Ascending aorta (tissue), 2 donors: ENCODE measurements at places on chromosomes 13 and 19.

DNA sequence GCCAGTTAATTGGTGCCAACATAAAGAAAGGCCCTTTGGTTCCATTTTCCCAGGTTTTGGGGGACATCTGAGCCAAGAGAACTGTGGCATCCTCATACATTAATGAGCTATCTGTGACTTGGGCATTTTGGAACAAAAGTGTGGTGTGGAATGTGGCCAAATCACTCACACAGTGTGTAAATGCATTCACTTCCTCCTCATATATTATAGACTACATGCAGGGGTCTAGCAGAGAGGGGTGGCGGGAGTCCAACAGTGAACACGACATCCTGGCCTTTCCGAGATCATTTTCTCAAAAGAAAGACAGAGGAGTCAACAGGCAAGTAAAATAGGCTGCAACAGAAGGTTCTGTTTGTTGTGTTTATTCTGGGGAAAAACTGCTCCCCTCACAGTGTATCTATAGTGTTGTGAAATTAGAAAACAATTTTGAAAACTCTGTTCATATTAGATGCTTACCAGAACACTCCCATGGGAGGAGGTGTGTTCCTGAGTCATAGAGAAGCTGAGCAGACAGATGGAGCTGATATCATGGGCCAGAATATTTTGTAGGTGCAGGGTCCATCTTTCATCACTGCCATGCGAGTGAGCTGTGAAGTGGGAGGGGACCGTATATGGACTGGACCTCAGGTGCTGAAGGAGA is 36.9 kb downstream of the PABPC3 start:
- H3K27ac ChIP-seq: no peak overlapping the region
- no peak overlapping the region for H3K4me3 ChIP-seq
- H3K36me3 ChIP-seq: no peaks in the 10 kb centered on the region
- DNase-seq: no peak
- H3K27me3 ChIP-seq: no peaks in the 10 kb centered on the region

DNA sequence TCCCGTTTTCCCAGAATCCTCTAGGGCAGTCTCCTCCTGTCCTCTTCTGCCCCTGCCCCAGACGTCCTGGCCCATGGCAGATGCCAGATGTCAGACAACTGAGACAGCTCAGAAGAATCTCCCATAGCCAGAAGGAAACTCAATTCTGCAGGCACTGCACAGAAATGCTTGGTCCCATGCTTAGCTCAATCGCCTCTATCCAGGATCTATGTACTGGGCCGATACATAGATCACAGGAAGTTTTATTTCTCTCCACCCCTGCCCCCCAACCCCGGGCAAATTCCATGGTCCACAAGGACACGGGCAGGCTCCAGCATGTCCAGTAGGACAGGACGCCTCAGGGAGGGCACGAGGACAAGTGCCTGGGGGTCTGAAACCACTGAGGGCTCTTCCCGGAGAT is 4.8 kb downstream of the MBD3 start:
- no peak for DNase-seq
- H3K4me3 ChIP-seq: no peak overlapping the region
- no peaks in the 10 kb centered on the region for H3K27me3 ChIP-seq

DNA sequence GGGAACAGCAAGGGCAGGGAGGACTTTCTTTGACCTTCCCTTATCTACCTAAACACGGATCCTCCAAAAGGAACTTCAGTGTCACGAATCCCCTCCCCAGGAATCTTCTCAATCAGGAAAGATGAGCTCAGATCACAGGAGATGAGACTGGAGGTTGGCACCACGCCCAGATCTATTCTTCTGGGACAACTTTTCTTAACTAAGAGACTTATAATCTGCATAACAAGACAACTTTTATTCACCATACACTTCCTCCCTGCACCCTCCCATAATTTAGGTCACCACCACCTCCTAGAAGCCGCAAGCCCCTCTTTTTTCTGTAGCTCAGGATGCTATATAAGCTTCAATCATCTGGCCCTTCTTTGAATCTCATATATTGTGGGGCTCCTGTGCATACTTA is 19.2 kb upstream of the AKT2 start:
- no peaks in the 10 kb centered on the region for H3K4me1 ChIP-seq
- no peaks in the 10 kb centered on the region for H3K36me3 ChIP-seq

DNA sequence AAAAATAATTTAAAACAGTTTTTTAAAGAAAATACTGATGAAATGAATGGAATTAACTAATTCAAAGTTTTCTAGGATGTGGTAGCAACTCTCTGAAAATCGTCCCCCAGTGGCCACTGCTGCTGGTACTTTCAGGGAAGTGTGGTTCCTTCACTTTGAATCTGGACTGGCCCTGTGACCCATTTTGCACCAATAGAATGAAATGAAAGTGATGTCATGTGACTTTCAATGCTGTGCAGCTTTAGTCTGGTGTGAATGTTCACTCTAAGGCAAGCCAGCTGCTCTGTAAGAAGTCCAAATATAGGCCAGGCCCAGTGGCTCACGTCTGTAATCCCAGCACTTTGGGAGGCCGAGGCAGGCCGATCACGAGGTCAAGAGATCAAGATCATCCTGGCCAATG is 26.4 kb upstream of the HNRNPA1L2 start:
- no peak for DNase-seq
- H3K4me3 ChIP-seq: no peak overlapping the region
- no peaks in the 10 kb centered on the region for H3K36me3 ChIP-seq
- no peak overlapping the region for H3K27ac ChIP-seq
- H3K27me3 ChIP-seq: no peaks in the 10 kb centered on the region

DNA sequence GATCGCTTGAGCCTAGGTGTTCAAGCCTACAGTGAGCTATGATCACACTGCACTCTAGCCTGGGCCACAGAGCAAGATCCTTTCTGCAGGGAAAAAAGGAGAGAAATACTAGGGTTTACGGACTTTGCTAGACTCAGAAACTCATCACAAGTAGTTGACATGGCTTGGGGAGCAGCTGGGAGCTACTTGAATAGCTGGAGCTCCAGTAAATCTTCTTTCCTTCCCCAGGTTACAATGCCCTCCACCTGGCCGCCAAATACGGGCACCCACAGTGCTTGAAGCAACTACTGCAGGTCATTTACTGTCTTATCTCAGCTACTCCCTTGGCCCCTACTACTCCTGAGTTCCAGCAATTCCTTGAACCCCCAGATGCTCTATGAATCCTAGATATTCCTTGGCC is 19.3 kb downstream of the ANKRD24 start:
- H3K4me1 ChIP-seq: no peaks in the 10 kb centered on the region
- no peak for DNase-seq
- H3K27me3 ChIP-seq: peaks cover 7% of the 10 kb centered on the region
- H3K36me3 ChIP-seq: no peaks in the 10 kb centered on the region

GRCh38 chr13:51912091-51912490 is 50.3 kb downstream of the CCDC70 start:
- H3K4me1 ChIP-seq: no peaks in the 10 kb centered on the region
- no peak overlapping the region for H3K27ac ChIP-seq
- H3K27me3 ChIP-seq: no peaks in the 10 kb centered on the region
- no peak for DNase-seq
- H3K36me3 ChIP-seq: no peaks in the 10 kb centered on the region

- H3K27me3 ChIP-seq: no peaks in the 10 kb centered on the region
- no peaks in the 10 kb centered on the region for H3K36me3 ChIP-seq
- no peak for DNase-seq
- no peak overlapping the region for H3K27ac ChIP-seq
Observed at GRCh38 chr13:48896312-48896711, 79.4 kb upstream of the FNDC3A start.

GRCh38 chr19:35642312-35642711 is 767 bp downstream of the ETV2 start:
- no peak for DNase-seq
- no peaks in the 10 kb centered on the region for H3K27me3 ChIP-seq
- peaks cover 7% of the 10 kb centered on the region for H3K36me3 ChIP-seq
- H3K4me1 ChIP-seq: peaks cover 14% of the 10 kb centered on the region

- no peaks in the 10 kb centered on the region for H3K36me3 ChIP-seq
- no peaks in the 10 kb centered on the region for H3K4me1 ChIP-seq
- DNase-seq: no peak
- no peak overlapping the region for H3K27ac ChIP-seq
- no peak overlapping the region for H3K4me3 ChIP-seq
Observed at GRCh38 chr19:13441810-13442512, 64.3 kb downstream of the CACNA1A start.

DNA sequence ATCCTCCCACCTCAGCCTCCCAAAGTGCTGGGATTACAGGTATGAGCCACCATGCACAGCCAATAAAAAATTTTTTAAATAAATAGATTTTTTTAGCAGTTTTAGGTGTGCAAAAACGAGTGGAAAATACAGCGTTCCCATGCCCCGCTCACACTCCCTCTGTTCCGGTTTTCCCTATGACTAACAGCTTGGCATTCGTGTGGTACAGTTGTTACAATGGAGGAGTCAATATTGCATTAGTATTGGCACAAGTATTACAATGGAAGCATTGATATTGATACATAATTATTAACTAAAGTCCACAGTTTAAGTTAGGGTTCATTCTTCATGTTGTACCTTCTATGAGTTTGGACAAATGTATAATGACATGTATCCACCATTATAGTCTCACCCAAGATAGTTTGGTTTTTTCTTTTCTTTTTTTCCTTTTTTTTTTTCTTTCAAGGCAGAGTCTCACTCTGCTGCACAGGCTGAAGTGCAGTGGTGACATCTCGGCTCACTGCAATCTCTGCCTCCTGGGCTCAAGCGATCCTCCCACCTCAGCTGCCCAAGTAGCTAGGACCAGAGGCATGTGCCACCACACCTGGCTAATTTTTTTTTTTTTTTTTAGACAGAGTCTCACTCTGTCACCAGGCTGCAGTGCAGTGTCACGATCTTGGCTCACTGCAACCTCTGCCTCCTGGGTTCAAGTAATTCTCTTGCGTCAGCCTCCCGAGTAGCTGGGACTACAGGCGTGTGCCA is 15.4 kb upstream of the RAB20 start:
- H3K4me1 ChIP-seq: no peaks in the 10 kb centered on the region
- H3K27me3 ChIP-seq: no peaks in the 10 kb centered on the region
- DNase-seq: no peak
- H3K27ac ChIP-seq: no peak overlapping the region

- no peaks in the 10 kb centered on the region for H3K36me3 ChIP-seq
- no peak overlapping the region for H3K4me3 ChIP-seq
- no peak for DNase-seq
- no peaks in the 10 kb centered on the region for H3K4me1 ChIP-seq
- H3K27me3 ChIP-seq: no peaks in the 10 kb centered on the region
Observed at GRCh38 chr13:48214519-48215121, 18.4 kb upstream of the ITM2B start.
